HFFc6 (cell line): ENCODE measurements at places on chromosomes 1 and 21.

- no peak for DNase-seq
Measured at GRCh38 chr1:207752456-207752998, 673 bp downstream of the CD46 start.

DNA sequence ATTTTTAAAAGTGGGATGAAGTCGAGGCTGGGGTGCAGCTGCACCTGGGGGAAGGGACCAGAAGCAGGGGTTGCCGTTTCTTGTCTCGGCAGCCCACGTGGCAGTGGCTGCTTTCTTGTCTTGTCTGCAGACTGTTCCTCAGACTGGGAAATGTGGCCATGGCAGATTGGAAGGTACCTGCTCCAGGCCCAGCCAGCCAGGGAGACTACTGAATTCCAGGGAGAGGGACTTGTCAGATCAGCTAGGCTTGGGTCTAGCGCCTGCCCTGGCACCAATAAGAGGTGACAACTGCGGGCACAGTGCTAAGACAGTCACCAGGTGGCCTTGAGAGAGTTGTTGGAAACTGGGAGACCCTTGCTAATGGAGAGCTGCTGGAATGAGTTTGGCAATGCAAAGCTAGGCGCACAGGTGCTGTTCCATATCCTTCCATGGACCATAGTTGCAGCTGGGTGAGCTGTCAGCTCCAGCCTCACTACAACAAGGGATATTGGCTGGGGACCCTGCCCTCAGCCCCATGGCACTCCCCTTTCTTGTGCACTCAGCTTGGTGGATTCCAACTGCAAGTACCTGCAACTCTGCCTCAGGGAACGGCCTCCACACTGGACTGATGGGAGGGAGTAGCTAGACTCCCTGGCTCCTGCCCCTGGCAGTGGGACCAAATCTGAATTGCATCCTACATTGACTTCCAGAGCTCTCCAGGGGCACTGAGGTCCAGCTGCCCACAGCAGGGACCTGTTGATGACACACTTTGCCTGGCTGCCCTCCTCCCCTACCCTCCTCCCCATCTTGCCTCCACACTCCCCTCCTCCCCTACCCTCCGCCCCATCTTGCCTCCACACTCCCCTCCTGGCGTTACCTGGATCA is 9.9 kb upstream of the IL22RA1 start:
- DNase-seq, result no peak

DNA sequence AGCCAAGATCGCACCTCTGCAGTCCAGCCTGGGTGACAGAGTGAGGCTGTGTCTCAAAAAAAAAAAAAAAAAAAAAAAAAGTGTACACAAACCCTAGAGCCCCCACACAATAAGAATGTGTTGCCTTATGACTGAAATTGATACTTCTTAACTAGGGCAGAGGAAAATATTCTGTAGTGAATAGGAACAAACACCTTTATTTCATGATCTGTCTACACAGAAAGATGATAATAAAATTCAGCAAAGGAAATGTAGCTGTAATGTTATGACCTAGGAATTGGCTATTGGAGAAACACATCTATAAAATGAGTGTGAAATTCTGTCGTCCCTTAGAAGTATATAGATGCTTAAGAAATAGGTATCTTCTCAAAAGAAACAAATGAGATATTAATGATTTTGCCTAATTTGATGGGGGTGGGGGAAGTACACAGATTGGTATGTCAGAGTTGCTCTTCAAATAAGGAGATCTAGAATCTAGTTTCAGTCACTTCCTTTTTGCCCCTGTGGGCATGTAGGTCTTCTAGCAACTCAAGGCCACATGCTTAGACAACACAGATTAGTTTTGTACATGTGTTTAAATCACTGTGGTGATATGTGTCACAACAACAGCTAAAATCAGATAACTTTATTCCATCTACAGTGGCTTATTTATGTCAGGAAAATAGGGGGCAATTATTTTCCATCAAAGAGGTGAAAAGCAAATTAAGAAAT is 10.7 kb upstream of the GPR25 start:
- no peak for DNase-seq

DNA sequence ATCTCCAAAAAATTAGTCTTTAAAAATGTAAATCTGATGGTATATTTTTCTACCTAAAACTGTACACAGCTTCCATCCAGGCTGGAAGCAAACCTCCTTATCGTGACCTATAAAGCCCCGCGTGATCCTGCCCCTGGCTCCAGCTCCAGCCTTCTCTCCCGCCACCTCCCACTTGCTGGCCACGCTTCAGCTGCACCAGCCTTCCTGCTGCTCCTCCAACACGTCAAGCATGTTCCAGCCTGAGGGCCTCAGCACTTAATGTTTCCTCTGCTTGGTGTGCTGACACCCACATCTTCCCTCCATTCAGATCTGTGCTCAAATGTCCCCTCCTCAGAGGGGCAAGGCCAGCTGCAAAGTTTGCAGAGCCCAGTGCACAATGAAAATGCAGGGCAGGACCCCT is 123.5 kb upstream of the MAGI3 start:
- no peak for DNase-seq

GRCh38 chr1:107795441-107795840 is 169.5 kb downstream of the VAV3 start:
- DNase-seq, result no peak

- DNase-seq, result peak; percentile 35
Measured at GRCh38 chr21:39020751-39021477, 162.3 kb downstream of the PSMG1 start.

DNA sequence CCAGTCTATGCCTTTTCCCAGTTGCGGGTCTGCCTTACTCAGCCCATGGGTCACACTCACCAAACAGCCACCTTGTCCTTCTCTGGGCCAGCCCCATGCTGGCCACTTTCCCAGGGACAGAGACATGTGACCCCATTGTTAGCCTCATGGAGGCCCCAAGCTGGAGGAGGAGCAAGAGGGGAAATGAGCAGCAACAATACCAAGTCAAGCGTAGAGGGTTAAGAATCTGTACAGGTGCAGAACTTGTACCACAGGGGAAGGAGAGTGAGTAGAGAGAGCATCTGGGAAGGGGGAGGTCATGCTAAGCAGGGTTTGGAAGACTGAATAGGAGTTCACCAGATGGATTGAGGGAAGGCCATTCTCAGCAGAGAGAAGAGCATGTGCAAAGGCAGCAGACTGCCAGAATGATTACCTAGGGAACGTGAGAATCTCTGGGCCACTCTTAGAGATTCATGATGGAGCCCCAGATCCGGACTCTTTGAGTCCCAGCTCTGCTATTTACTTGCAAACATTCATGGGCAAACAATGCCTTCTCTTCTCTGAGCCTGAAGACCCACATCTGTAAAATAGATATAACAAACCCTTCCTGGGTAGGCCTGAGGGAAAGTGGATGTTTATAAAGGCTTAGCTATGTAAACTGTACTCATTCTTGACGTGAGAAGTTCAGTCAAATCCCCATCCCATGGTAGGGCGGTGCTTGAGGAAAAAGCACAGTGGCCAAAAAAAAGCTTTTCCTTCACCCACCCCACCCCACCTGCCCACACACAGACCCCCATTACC is 2.8 kb upstream of the SLC2A1 start:
- no peak for DNase-seq

- peak; percentile 97 for DNase-seq
Measured at GRCh38 chr1:172398970-172399755, 21.3 kb upstream of the C1orf105 start.

DNA sequence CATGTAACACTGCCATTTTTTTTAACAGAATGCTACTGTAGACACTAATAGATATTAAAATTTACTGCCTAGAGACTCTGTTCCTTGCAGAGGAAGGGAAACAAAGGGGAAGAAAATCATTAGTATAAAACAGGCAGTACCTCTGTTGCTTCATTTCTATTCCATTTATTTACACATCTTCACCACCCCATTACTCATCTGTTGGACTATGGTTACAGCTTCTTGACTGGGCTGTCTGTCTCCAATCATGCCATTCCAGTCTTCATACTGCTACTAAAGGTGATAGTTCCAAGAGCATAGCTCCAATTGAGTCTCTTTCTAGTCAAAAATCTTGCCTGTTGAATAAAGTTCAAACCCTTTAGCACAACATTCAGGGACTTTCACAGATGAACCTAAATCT is 22.2 kb upstream of the GPR25 start:
- DNase-seq, result no peak

- no peak for DNase-seq
Measured at GRCh38 chr1:247639381-247639981, 34.1 kb downstream of the OR2G3 start.

DNA sequence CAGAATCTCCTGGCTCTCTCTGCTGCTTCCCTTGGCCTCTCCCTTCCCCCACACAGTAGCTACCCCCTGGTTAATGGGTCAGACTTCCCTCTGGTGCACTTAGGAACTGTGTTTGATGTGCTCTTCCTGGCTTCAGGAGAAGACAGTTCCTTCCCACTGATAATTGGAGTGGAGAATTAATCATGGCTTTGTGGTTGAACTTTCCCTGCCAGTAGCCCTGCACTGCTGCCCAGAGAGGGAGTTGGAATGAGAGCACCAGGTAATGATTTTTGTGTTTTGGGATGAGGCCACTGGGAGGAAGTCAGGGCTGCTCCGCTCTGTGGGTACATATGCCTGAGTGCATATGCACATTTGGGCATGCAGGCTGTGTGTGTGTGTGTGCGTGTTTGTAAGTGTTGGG is 39.7 kb upstream of the PADI2 start:
- DNase-seq, result no peak

DNA sequence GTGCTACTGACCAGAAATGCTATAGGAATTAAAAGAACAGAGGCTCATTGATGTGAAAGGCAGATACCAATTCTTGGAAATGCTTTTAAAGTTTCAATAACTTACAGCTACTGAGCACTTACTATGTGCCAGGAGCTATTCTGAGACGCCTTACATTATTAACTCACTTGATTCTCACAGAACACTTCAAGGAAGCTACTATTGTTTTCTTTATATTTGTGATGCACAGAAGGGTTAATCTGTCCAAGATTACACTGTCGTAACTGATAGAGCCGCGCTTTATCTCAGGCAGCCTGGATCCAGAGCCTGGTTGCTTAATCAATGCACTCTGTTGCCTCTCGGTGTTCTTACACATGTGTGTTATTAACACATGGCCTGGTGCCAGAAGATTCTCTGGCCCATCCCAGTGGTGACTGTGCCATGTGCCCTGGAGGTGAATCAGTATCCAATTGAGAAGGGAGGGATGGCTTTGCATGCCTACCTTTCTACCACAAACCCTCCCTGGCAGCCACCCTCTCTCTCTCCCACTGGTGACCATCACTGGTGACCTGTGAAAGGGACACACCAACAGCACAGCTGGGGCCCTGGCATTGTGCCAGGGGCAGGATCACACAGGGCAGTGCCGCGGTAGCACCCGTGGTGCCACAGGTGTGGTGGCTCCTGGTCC is 8.8 kb downstream of the FMO1 start:
- peak; percentile 56 for DNase-seq

GRCh38 chr1:165854101-165854845 is 26.9 kb downstream of the UCK2 start:
- DNase-seq, result peak; percentile 83

GRCh38 chr1:27981145-27981544 is 21.4 kb downstream of the XKR8 start:
- DNase-seq, result no peak

DNA sequence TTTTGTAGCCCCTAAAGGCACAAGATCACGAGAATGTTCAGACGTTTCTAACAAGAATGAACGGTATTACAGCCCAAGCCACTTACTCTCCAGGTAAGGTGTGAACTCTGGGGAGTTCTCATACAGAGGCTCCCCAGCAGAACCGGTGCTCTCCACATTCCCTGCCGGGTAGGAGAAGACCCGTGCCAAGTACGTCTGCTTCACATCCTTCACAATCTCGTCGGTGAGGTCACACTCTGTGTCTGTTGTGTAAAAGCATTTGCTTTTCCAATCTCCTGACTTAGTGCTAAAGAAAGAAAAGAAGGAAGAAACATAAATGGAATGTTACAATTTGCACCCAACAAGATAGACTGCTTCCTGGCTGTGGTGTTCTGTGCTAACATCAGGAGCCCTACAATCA is 5.7 kb downstream of the F3 start:
- DNase-seq, result no peak

DNA sequence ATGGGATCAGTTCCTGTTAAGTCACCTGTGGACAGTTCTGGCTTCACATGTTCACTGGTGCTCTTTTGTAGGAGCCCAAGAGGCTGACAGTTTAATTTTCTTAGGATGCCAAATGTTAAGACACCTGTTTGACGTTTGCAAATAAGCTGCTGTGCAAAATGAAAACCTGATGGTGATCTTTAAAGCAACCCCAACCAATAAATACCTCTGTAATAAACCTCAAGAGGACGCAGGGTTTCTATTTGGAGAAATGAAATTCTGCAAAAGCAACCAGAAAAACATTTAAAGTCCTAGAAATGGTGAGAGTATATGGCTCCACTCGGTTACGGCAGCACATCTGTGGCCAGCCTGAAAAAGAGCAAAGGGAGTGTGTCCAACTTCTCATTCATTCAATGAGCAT is 5.7 kb upstream of the RHEX start:
- no peak for DNase-seq
